ENCODE measurements at places on chromosomes 12 and 14.

- DNase-seq: no peak
Observed at GRCh38 chr14:22419620-22420019, 169.4 kb downstream of the DAD1 start.

DNA sequence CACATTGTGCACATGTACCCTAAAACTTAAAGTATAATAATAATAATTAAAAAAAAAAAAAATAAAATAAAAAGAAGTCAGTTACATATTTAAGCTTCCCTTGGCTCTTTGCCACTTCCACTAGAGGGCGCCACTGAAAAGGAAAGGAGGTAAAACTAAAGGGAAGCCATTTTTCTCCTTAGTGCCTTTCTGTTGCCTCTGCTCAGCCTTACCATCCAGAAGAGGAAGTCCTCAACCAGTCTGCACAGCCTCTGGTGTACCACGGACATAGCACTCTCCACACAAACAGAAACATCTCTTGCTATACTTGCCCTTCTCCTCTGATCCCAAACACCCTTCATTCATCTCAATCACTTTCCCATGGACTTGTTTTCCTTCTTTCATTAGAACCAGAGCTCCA lies 169.0 kb upstream of the EEA1 start:
- peak; percentile 22 for DNase-seq

- no peak for DNase-seq
Observed at GRCh38 chr12:4246116-4246515, 27.4 kb upstream of the CCND2 start.

GRCh38 chr12:27303139-27304111 lies 29.2 kb upstream of the BMAL2 start:
- DNase-seq: no peak

GRCh38 chr12:52879394-52880351 lies 25.2 kb downstream of the KRT8 start:
- DNase-seq: peak; percentile 59

DNA sequence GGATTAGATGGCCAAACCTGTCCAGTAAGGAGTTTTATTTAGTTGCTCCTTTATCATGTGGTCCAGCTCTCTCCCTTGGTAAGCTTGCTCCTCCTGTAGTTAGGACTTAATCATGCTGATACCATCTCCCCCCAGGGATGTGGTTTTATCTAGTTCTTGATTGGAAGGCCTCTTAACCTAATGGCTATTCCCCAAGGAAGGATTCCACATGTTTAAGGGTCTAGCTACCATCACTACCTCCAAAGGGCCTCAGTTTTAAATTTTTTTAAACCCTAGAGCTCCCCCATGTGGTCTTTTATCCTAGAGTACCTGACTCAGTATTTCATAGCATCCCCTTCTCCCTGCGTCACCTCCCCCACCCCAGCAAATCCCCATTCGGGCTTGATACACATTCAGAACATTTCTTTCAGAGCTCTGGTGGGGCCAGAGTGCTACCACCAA lies 22.5 kb downstream of the MAP3K12 start:
- DNase-seq: no peak

GRCh38 chr12:55720071-55720564 lies at the start of gene RDH5:
RDH5 (plus strand) TSS chr12:55720393; CDS start chr12:55721185, 792 bp downstream.
- no peak for DNase-seq

- DNase-seq: no peak
Observed at GRCh38 chr12:2667716-2668440, 126.9 kb upstream of the FKBP4 start.

DNA sequence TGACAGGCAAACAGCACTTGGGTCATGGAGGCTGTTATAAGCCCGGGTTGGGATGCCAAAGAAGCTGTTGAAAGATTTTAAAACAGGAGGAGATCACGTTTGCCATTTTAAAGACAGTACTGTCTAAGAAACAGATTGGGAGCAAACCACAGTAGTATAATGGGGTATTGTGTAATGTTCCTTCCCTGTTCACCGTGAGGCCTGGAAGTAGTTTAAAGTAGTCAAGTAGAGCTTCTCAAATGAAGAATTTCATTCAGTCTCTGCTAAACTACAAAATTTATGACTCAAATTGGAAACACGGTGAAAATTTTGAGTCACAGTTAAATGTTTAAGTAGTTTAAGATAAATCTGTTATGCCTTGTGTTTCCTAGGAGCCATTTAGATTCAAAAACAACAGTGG lies 35.8 kb downstream of the ATP2A2 start:
- no peak for DNase-seq

GRCh38 chr12:56146492-56147460 lies 5.6 kb upstream of the MYL6B start:
- no peak for DNase-seq

GRCh38 chr14:63928744-63929174 lies 76.0 kb downstream of the SYNE2 start:
- no peak for DNase-seq

DNA sequence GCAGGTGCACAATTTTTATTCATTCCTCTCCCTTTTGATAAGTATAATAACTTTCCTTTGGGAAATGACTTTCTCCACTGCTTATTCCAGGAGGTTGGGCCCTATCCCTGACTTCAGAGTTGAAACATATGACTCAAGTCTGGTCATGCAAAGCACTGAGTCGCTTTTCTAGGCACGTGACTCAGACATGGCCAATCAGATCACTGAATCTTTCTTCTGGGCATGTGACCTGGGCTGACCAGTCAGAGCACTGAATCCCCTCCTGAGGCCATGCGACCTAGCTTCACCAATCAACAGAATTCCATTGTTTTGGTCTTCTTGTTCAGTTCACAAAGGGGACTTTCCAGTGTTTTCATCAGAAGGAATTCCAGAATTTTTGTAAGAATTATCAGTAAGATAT lies 377.1 kb upstream of the KITLG start:
- no peak for DNase-seq

GRCh38 chr14:69398818-69399210 lies 322 bp downstream of the SLC39A9 start:
- DNase-seq: no peak

GRCh38 chr14:48319823-48320222 lies 644.4 kb upstream of the MDGA2 start:
- no peak for DNase-seq

DNA sequence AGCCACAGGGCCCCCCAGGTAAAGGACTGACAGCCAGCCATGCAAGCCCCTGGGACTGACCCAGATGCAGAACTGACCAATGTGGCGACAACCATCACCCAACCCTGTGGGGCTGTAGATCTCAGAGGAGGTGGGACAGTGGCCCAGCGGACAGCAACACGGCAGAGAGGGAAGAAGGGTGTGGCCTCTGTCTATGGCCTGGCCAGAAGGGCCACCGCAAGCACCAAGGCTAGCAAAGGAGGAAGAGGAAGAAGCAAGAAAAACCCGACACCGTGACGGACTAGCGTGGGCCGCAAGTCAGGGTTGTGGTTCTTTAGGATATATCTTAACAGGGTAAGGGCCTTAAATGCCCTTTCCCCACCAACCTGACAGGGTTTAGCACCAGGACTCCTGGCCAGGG lies 71.2 kb downstream of the ITPK1 start:
- DNase-seq: peak; percentile 28

DNA sequence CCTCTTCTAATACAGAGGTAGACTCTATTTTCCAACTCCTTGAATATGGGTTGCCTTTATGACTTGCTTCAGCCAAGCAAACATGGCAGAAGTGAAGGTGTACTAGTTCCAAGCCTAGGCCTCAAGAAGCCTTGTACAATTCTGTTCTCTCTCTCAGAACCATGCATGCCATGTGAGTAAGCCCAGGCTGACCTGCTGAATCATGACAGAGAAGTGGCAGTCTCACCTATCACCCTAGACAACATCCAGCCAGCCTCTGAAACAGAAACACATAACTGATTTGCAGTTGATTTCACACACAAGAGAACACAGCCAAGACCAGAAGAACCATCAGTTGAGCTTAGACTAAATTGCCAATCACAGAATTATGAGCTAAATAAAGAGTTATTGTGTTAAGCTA lies 157.2 kb downstream of the GARIN6 start:
- DNase-seq: no peak

- no peak for DNase-seq
Observed at GRCh38 chr12:72677139-72677538, 405.0 kb downstream of the TRHDE start.

DNA sequence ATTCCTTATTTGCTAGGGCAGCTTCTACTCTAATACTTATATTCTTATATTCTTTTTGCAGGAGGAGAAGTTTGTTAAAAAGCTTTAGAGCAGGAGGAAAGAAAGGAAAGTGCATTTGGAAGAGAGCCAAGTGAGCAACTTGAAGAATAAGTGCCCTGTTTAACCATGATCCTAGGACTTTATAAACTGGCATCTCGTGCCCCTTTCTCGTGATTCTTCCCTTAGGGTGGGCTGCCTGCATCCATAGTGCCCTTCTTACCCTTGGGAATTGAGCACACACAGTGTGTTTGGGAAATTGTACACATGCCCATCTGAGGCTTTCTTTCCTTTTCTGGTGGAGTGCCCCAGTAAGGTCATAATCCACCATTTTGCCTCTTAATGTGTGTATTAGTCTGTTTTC lies 141.9 kb downstream of the NUBPL start:
- no peak for DNase-seq

DNA sequence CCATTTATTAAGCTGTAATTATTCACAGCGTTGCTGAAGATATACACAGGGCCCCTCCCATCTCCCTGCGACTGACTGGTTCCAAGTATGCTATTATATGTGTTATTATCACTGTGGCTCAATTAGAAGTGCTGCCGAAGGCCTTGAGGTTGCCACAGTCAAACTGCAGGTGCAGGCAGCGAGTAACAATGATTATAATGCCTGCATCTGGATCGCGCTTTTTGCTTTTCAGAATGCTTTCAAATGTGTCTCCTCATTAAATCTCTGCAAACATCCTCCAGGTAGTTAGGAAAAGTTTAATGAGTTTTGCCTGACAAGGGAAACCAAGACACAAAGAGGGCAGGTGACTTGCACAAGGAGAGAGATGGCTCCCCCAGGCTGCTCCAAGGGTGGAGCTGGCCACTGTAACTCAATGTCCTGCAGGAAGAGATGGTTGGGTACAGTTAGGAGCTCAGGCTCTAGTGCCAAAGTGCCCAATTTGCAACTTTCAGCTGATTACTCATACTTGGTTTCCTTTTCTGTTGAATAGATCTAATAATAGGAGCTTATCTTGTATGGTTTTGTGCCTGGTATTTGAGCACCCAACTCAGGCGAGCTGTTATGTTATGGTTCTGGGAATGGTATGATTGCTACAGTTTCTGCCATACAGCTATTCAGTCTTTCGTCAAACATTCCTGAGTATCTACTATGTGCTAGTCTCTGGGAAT lies 1.7 kb upstream of the SYNE3 start:
- DNase-seq: no peak

GRCh38 chr14:96180043-96180874 lies 24.4 kb upstream of the BDKRB2 start:
- no peak for DNase-seq

DNA sequence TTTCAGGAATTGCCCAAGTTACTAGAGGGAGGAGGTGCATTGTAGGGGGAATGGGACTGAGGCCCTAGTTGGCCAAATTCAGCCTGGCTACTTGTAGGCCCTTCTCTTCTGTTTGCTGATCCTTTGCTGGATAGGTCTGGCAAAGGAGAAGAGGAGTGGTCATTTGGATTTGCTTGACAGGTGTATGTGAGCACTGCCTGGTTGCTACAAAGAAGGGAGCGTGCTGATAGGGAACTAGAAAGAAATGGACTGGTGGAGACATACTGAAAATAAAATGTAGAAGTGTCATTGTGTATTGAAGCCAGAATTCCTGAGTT lies 3.6 kb downstream of the PSMA6 start:
- no peak for DNase-seq

DNA sequence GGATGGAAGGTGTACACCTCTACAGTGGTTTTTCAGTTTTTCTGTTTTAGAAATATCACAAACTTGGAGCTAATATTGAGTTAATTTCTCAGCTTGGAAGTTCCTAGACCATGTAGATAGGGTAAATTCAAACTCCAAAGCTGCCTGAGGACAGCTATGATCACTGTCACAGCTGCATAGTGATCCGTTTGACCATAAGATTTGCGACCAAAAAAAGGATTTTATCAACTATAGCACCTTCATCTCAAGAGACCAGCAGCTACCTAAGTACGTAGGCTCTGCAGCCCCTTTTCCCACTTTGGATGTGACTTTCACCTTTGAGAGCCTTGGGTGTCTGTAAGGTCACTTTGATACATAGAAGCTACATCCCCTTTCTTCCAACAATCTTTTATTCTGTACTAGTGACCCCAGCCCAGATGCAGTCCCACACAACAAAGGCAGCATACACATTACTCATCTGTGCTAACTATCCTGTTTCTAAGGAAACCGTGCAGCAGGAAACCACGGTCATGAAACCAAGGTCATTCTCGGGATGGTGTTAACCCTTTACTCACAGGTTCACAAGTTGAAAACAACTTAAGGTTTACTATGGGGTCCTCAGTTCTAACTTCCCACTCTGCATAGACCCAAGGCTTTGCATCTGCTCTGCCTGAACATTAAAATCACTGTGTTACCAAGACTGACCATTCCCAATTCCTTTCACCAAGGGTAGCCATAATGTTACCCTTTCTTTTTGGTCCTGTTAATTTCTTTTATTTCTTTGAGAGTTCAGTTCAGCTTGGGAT lies 75.4 kb downstream of the IFT81 start:
- DNase-seq: no peak

DNA sequence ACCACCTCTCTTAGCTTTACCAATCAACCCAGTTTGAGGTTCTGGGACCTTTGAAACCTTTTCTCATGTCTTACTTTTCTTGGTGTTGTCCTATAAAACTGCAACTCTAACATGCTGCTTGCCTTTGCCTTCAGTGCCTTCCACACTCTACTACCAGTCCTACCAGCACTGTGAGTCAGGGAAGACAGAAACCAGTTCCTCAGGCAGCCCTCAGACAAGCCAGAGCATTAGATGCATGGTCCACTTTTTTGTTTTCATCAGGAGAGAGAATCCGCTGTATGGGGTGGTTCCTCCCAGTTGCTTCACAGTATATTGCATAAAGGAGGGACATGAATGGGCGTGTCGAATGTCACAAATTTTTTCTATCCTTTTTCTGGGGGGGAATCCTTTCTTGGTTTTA lies 17.3 kb upstream of the KLRB1 start:
- DNase-seq: no peak

GRCh38 chr12:124685689-124686369 lies 118.4 kb upstream of the NCOR2 start:
- no peak for DNase-seq

DNA sequence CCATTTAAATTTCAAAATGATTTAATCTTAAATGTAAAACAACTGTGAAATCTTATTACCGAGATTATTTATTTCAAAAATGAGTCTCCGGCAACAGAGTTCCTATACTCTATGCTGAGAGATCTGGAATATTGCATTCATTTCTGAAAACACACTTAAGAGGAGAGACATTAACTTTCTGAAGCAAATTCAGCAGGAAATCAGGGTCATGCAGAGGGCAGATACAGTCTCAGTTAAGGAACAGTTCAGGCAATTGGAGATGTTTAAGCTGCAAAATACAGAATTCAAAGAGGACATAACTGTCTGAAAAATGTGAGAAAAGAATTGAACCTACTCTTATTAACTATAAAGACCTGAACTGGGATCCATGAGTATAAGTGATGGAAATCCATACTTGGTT lies 320.7 kb downstream of the PAWR start:
- DNase-seq: no peak

- DNase-seq: no peak
Observed at GRCh38 chr14:24273422-24273998, 2.1 kb upstream of the RABGGTA start.

- DNase-seq: no peak
Observed at GRCh38 chr14:39050389-39050788, 52.6 kb downstream of the SEC23A start.

- no peak for DNase-seq
Observed at GRCh38 chr14:95258754-95259593, 60.7 kb downstream of the CLMN start.

All from GM19239 (cell line).